ENCODE measurements at places on chromosomes 11 and 22.
A peak's percentile ranks its signal among the peaks of the same experiment; 100 is the strongest.

DNA sequence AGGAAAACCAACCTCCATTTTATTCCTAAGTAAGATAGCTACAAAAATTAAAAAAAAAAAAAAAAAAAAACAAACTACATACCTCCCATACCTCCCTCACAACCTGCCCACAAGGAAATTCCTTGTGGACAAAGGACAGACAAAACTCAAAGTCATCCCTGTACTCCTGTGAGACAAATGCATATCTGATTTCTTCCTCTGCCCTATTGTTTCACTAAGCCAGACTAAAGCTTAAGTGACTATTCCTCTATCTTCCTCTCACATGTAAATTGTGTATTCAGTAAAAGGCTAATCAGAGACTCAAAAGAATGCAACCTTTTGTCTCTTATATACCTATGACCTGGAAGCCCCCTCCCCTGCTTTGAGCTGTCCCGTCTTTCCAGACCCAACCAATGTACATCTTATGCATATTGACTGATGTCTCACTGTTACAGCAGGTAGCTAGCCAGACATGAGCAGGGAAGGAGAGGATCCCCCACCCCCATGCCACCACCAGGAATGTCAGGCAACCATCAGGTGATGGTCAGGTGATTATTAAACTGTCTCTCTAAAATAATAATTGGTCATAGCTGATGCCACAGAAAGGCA is 289.4 kb downstream of the SBF2 start:
- DNase-seq = no peak

DNA sequence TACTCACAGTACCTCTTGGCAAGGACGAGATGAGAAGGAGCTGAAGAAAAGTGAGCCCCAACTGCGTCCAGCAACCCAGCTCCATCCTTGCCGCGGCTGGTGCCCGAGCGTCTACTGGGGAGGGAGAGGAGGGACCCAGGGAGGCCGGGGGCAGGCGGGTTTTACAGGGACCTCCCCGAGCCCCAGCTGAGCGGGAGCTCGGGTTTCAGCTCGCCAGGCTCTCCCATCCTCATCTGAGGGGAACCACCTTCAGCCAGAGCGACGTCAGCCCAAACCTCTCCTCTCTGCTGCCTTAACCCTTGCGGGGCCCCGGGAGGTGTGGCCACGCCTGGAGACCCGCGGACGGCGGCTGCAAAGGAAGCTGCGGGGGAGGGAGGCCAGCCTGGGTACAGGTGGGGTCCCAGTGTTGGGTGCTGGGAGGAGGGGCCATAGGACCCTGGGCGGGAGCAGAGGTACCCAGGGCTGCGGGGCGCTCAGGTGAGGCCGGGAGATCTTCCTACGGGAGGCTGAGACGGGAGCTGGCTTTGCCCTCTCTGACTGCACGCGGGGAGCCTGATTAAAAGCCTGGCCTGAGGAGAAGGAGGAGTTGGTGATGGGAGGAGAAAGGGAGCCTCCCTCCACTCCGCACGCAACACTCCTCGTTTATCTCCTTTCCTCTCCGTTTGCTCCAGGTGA is at the start of gene PAMR1:
Gene PAMR1 (minus strand): TSS at position 116 of the 675 bp plus-strand sequence. CDS start 31 bp downstream, at position 85.
- peak; percentile 13 for DNase-seq

GRCh38 chr11:112795142-112795815 is 165.9 kb upstream of the NCAM1 start:
- DNase-seq = no peak

GRCh38 chr11:123083623-123084029 is 21.7 kb upstream of the HSPA8 start:
- DNase-seq = no peak

DNA sequence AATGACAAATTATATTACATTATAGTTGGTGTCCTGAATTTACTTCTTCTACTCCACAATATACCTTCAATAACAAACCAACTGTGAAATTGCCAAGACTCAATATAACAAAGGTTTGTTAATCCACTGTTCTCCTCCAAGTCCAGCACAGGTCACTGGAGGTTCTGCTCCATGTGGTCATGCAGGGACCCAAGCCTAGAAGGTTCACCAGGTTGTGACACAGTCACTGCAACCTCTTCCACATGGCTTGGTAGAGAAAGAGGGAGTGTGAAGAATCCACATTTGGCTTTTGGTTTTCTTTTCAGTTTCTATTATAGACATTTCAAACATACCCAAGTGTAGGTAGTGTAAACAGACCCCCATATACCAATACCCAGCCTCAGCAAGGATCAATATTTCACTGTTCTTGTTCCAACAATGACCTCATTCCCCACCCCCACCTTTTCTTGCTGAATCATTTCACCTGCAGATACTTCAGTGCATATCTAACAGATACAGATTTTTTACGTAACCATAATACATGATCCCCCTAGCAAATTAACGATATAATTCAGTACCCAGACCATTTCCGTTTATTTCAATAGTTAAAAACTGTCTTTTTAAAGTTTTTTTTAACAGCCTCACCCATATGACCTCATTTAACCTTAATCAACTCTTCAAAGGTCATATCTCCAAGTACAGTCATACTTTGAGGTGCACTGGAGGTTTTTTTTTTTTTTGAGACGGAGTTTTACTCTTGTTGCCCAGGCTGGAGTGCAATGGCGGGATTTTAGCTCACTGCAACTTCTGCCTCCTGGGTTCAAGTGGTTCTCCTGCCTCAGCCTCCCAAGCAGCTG is 14.1 kb downstream of the FGF19 start:
- no peak for DNase-seq

- DNase-seq = peak; percentile 76
These were observed 8.7 kb downstream of the DRAP1 start for GRCh38 chr11:65927904-65928397.

GRCh38 chr11:108685419-108686130 is 20.7 kb downstream of the DDX10 start:
- DNase-seq = no peak

GRCh38 chr11:36165621-36166397 is 123.4 kb downstream of the COMMD9 start:
- DNase-seq = no peak

DNA sequence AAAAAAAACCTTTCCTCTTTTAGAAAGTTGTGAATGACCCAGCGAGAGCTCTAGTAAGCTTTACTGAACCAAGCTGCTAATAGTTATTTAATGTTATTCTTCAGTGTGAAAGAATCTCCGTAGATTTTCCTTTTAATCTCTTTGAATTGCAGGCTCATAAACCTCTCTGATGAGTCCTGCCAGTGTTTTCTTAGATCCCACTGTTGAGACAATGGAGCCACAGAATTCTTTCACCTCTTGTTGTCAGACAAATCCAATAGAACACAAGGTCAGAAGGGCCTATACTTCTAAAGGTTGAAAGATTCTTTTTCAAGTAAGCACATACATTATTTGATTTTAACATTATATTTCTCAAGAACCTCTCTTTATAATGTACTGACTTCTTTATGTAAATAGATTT is 52.2 kb downstream of the DNAJC24 start:
- no peak for DNase-seq

GRCh38 chr11:12087075-12088004 is 23.1 kb upstream of the MICAL2 start:
- DNase-seq = no peak

DNA sequence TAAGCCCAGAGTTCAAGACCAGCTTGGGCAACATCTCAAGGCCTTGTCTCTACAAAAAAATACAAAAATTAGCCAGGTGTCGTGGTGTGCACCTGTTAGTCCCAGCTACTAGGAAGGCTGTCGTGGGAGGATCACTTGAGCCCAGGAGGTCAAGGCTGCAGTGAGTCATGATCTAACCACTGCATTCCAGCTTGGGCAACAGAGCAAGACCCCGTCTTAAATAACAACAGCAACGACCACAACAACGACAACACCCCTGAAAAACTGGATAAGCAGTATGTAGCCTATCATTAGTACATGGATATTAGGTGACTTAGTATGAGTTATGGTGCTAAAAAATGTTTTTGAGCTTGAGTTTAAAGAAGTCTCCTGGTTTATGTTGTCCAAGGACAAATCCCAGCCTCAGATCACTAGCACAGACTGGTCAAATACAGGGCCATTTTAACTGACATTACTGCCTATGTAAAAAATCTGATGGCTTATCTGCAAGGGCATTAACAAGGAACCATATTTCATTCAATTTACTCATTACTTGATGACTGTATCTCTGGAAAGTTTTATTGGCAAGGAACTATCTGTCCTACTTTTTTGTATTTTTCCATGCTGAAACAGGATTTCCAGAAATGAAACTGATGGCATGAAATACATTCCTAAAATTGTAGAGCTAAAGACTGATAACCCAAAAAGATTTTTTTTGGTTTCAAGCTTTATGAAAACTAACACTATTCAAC is 23.4 kb downstream of the C2CD3 start:
- no peak for DNase-seq

DNA sequence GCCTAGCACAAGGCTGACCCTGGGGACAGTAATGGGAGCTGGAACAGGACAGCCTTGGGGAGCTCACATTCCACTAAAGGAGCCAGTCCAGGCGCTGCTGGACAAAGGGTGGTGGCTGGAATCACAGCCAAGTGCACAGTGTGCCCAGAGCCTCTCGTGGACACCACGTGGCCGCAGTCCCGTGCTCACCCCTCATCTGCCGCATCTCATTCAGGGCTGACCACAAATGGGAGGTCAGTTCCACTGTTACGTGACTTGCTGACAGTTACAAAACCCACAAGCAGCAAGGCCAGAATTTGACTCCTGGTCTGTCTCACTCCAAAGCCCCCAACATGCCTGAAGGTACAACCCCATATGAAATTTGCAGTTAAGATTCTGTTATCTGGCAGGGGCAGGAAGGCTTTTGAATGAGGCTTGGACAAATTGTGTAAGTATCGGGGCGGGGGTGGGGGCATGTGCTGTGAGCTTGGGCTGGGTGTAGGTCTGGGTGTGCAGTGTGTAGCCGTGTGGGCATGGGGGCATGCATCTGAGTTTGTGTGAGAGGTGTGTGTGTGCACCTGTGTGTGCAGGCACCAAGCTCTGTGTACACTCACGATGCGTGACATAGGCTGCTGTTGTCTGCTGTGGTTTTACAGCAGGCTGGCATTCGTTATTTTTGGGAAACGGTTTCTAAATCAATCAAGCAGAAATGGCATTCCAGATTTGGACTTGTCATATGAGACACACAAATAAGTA is 301.7 kb downstream of the BRD1 start:
- DNase-seq = no peak

DNA sequence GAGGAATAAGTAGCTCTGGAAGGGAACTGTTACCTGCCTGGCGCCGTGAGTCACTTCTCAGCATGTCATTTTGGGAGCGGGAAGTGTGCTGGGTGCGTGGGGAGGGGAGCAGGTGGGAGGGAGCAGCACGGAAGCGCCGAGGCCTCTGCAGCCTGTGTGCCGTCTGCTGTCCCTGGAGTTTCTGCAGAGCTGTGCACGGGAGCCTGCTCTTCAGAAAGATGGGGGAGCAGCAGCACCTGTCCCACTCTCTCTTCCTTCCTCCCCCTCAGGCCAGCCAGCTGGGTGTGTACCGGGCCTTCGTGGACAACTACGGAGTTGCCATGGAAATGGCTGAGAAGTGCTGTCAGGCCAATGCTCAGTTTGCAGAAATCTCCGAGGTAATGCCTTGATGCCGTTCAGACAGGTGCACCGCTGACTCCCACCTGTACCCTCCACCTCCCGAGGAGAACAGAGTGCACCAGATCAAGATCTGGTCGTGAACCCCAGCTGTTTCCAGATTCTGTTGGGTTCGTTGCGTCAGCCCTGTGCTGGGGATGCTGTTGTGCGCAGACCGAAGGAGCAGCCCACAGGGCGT is 87.9 kb downstream of the BCR start:
- DNase-seq = no peak

DNA sequence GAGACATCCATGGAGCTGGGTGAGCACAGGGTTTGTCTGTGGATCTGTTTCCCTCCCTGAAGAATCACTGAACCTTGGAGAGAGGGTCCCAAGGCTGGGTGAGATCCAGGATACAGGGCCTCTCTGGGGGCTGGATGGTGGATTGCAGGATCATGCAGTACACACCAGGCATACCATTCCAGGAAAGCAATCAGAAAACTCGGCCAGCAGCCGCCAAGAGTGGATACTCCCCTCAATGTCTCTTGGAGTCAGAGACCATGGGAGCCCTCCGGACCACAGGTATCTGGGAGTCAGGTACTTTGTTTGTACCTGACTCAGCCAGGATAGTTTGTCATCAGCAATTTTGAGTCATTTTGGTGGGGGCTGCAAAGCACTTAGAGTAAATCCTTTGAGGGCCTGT is 14.6 kb upstream of the SYT13 start:
- DNase-seq = no peak

DNA sequence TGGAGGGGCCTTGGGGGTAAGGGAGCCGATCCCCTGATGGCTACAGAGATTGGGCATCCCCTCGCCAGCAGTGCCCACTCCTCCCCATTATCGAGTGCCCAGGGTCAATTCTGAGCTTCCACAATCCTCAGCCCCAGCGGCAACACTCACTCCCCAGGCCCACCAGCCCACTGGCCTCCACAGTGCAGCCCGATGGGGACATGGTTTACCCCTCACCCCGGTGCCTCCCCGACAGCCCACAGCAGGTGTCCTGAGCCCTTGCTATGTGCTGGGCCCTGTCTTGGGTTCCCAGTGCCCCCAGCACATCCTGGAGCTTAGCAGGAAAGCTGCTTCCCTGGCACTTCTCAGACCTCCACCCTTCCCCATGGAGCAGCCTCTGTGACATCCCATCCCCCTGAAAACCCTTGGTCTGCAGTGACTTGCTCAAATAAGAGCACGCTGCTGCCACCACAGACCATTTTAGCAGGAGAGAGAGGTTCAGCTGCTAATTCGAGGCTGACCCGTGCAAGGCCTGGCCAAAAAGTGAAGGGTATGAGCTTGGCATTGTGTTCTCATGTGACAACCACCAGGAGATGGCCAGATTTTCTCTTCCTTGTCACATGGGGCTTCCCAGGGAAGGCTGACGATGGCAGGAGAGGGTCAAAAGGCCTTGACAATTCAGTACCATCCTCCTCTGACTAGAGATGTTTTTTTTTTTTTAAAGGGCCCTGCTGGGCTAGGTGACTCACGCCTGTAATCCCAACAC is 23.6 kb downstream of the KCNJ4 start:
- DNase-seq = no peak

GRCh38 chr11:67606093-67606491 is 644 bp upstream of the NDUFV1 start:
- DNase-seq = no peak

DNA sequence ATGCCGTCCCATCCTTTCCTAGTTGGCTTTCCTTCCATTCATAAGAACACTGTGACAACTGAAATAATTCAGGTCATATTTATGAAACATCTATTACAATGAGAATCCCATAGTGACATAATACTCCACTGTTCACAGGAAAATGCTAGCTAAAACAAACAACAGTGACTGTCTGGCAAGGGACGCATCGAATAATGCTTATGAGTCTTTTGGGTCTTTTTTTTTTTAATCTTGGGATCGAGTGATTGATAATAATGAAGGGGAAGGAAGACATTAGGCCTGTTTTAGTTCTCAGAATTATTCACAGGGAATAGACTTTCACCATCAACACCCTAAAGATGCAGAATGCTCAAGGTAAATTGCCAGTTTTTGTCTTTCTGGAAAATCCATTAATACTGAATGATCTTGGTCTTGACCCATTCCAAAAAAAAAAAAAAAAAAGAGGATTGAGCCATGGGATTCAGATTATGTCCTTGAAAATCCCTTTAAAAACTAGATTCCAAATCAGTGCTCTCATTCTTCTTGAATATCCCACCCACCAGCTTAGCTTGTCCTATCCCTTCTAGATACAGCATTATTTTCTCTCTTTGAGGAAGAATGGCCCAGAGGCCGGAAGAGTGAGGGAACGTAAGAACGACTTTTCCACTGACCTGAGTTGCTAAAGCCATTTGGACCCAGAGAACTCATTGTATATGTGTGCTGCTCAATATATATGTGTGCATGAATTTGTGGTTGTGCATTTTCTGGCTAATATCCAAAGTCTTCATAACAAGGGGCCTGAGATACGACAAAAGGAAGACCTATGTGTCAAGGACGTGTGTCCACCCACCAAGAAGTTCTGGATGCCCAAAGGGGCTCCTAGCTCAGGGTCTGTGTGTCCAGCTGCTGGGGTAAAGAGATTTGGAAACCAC is 35.2 kb upstream of the CREB3L1 start:
- DNase-seq = no peak

Data from GM06990 (cell line).